Suppressor macrophage (primary cell): ENCODE measurements at places on chromosomes 2 and 18.

- no peak for DNase-seq
Observed at GRCh38 chr18:43396266-43396665, 119.0 kb upstream of the SYT4 start.

GRCh38 chr2:216922175-216922780 lies 62.4 kb upstream of the TNP1 start:
- DNase-seq = no peak

DNA sequence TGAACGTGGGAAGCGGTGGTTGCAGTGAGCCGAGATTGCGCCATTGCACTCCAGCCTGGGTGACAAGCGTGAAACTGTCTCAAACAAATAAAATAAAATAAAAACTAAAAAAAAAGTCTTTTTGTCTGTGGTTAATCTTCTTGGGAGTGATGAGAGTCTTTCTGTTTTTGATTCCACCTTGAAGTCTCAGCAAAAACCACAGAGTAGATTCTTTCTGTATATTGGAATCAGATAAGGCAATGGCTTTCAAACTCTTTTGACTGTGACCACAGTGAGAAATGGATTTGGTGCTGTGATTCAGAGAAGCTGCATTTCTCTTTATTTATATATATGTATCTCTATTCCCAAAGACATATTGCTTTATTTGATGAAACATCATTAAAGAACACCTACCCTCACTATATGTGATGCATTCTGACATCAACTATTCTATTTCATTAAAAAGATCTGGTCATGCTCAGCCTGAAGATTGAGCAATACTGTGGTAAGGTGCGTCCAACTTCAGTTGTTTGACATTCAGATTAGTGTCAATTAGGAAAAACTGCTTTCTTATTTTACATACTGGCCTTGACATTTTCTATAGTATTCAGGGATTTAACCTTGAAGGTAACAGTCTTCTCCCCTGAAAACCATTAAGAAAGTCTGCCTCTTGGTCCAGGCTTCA lies 15.6 kb downstream of the HRH4 start:
- DNase-seq = no peak

DNA sequence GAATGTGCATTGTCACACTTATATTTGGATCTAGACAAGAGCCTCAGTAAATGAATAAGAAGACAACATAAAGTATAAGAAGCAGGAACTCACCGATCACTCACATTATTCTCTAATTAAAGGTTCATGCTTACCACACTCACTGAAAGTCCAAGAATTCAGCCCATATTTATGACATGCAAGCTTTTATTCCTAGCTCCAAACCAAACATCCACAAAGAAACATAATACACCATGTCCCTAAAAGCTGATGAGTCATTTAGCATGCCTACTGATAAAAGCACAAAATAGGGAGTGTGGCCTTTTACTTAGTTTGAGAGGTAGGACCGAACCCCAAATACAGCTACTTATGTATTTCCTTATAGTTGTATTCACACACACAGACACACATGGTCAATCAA lies 1094.6 kb upstream of the CDH2 start:
- DNase-seq = no peak

DNA sequence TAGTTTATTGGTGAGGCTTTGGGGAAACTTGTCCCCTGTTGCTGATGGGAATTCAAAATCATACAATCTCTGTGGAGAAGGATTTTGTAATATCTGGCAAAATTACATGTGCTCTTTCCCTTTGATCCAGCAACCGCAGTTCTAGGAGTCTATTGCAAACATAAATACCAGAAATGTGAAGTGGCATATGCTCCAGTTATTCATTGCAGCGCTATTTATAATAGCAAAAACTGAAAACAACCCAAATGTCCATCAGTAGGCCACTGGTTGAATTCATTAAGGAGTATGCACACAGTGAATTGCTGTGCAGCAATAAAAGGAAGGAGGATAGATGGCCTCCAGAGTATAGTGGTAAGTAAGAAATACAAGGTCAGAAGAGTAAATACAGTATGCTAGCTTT lies 76.5 kb downstream of the HNRNPLL start:
- no peak for DNase-seq

- DNase-seq = no peak
Observed at GRCh38 chr2:23436346-23437098, 51.5 kb downstream of the KLHL29 start.

DNA sequence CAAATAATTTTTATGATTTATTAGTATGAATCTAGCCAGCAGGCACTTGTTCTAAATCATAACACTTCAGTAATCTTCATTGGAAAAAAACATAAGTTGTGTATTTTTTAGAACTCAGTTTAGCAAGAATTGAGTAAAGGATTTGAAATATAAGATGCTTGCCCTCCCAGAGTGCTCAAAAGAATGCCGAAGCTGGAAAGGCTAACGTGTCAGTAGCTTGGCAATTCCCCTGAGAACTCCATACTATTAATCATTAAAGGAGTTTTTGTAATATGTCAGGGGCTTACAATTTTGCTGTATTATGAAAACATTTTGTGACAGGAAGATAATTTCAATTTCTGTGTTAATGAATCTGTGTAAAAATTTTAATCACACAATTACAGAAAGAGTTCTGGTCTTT lies 122.7 kb downstream of the GULP1 start:
- no peak for DNase-seq

GRCh38 chr2:84846041-84846663 lies 34.7 kb downstream of the TRABD2A start:
- peak; percentile 57 for DNase-seq

- no peak for DNase-seq
Observed at GRCh38 chr18:51164342-51164741, 33.1 kb downstream of the MEX3C start.

DNA sequence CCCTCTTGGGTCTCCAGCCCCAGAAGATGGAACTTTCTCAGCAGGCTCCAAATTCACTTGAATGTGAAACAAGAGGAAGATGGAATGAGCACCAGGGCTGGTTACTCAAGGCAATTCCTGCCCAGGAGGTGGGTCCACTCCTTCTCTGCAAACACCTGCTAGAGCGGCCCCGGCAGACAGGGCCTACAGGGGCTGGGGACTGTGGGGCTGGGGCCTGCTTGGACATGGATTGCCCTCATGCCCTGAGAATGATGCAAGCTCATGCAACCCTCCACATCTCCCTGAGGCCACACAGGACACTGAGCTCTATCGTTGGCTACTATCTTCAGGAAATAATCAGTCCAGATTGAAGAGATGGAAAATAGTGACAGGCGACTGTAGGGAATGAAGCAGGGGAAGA lies 39.1 kb downstream of the TFCP2L1 start:
- no peak for DNase-seq

- DNase-seq = no peak
Observed at GRCh38 chr2:143177096-143177786, 48.0 kb downstream of the ARHGAP15 start.

DNA sequence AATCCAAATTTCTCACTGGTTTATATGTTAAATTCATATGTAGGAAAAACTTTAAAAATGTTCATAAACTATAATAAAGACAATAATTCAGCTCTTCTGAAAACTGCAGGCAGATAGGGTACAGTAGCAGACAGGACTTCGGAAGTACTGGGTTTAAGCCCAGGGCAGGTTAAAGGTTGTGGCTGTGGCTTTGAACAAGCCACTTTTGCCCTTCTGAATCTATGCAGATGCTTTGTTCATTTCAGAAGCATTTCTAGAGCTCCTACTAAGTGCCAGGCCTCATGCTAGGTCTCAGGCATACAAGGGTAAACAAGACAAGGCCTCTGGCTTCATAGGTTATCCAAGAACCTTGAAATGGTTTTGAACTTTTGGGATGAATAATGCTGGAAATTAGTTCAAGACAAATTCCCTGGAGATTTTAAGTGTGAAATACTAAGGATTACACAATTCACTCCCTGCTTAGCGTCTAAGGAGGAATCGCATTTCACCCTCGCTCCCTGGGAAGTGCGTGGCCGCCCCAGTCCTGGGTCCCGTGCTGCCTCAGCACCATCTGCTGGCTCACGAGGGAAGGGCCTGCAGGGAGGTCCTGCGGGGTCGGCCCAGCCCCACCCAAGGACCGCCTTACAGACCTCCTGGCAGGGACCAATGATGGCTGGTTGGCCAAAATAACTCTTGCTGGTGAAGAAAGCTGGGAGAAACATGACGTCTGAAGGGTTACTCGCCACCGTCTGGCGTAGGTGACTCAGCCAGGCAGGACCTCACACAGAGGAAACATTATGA lies 67.7 kb upstream of the L3MBTL4 start:
- peak; percentile 26 for DNase-seq

GRCh38 chr2:219798430-219798829 lies 171.0 kb downstream of the SLC4A3 start:
- no peak for DNase-seq

DNA sequence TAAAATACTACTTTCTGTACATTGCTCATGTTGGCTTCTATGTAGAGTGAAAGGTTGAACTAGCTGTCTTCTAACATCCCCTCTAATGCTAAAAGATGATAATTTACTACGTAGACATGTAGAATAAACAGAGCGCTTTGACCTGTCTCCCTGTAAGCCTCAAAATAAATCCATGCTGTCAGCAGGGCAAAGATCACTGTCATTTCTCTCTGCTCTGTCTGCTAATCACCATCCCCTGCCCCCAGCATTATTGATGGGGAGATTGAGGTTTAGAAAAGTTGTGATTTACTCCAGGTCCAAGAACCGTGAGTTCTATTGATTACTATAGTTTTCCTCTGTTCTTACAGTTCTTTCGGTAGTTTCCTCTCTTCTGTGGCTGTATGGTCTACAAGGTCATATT lies 39.0 kb upstream of the GRHL1 start:
- DNase-seq = no peak

DNA sequence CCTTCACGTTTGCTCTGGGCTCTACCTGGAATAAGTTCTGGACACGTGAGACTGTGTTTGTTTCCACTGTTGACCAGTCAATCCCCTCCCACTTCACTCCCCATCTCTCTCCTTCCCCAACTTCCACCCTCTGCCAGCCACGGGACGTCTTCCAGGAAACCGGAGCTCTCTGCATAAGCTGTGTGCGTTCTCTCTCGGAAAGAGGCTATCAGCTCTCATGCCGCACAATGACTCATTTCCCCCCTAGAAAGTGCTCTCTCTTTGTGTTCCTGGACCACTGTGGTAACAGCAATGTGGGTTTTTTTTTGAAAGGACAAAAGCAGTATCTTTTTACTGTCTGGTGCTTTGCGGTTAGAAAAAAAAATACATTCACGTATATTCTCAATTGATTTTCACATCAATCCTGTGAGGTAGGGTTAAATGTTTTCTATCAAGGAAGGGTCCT lies 10.2 kb downstream of the PROKR1 start:
- peak; percentile 47 for DNase-seq

- DNase-seq = no peak
Observed at GRCh38 chr2:120751553-120751952, 15.9 kb downstream of the GLI2 start.

- no peak for DNase-seq
Observed at GRCh38 chr2:241584436-241584835, 25.9 kb downstream of the BOK start.

DNA sequence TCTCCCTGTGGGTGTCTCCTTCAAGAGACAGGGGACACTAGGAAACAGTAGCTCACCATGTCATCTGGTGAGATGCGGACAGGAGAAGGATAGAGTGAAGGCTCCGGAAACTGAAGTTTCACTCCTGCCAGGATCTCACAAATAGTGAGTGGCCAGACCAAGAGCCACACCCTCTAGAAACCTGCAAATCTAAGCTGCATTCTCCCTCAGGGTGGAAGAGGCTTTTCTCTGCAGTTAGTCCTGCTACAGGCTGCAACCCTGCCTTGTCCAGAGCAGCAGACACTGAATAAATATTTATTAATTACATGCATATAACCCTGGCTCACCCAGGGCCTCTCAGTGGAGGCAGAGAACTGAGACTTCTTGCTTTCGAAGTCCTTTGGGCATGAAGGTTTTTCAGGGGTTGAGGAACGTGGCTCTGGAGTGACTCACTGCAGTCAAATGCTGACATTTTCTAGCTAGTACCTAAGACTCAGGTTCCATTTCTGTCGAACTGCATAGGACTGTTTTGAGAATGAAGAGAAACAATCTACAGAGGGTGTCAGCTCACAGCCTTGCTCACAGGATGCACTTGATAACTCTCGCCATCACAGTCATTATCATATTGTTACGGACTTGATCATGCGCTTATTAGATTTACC lies 87.3 kb downstream of the ACTR2 start:
- no peak for DNase-seq

DNA sequence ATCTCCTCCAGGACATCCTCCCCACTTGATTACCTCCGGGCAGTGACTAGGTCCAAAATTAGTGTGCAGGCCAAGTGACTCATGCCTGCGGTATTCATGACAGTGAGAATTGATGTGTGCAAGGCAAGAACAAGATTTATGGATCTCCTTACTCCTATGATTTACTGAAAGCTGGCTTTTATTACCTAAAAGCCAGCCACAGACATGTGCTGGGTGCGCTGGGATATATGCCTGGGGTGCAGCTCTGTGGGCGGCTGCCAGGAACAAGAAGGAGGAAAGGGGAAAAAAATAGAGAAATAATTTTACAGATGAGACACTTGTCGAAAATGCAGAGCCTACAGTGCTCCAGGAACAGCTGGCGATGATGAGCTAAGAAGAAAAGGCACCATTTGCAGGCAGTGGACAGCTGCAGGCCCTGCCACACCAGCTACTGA lies 359.3 kb downstream of the CMPK2 start:
- no peak for DNase-seq

GRCh38 chr2:176415937-176416499 lies 146.8 kb downstream of the MTX2 start:
- no peak for DNase-seq

DNA sequence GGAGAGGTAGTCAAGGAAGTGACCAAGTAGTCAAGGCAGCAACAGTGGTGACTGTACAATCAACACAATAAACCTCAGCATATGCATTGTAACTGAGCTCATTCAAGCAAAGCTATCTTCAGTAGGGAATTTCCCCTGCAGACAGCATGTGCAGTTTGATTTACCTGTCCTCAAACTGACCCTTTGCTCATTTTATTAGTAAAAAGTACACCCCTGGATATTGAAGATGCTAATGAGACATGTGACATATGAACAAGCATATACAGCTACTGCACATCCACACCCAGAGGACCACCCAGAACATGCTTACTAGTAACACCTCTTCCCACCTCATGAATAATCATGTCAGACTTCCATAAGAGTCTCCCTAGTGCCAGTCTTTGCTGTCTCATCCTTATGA lies 15.4 kb downstream of the C2orf81 start:
- no peak for DNase-seq

GRCh38 chr2:191479680-191480023 lies 198.3 kb upstream of the NABP1 start:
- no peak for DNase-seq

DNA sequence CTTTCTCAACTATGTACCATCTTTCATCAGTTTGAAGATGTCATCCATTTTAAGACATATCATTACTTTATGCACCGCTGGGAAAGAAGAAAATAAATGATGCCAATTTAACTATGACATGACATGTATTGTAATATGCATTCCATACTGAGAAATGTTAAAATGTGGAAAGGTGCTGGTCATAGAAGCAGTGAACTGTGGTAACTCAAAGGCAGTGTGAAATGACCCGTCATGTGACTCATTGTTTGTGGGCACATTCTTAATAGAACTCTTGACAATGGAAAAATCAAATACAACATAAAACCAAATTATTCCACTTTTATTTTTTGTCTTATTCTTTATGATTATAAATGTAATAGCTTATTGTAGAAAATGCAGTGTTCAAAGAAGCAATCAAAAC lies 455.0 kb upstream of the ST6GAL2 start:
- DNase-seq = no peak
